ENCODE measurements at places on chromosomes 7 and 10. TPM values are rescaled to one million over a fixed set of nuclear protein-coding genes. Genes with fewer than 3 reads are reported as not detected.

DNA sequence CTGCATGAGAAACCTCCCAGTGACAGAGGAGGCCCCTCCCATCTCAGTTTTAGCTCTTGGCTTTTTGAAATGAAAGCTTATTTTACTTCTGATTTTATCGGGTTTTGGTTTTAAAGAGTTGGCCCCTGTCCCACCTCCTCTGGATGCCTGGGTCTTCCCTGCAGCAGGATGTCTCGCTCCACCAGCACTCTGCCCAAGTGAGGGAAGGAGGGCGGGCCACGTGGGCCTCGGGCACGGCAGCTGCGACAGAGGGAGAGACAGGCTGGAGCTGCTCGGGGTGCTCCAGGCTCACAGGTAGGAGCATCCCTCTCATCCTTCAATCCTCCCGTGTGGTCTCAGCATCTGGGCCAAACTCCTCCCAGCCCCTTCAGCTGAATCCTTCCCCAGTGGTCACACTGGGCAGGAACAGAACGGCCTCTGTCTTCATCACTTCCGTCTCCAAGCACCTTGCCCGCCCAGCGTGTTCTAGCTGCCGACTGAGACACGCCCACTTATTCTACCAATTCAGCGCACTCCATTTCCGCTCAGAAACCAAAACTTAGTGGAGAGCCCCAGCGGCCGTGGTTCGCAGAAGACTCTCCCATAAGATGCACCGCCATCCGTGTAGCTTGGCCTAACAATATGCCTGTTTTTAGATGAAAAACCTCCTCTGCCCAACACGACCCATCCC, 222.9 kb downstream of the GLRX3 start:
- no peaks in the 10 kb centered on the region for H3K4me1 ChIP-seq
- H3K4me3 ChIP-seq = no peak overlapping the region
- H3K36me3 ChIP-seq = no peaks in the 10 kb centered on the region
- no peak for DNase-seq
- H3K27me3 ChIP-seq = no peaks in the 10 kb centered on the region
- no peak overlapping the region for H3K27ac ChIP-seq

GRCh38 chr10:75754096-75754831, 322.8 kb downstream of the LRMDA start:
- DNase-seq = no peak
- peaks cover 4% of the 10 kb centered on the region for H3K27me3 ChIP-seq
- H3K4me3 ChIP-seq = no peak overlapping the region
- H3K4me1 ChIP-seq = no peaks in the 10 kb centered on the region
- no peaks in the 10 kb centered on the region for H3K36me3 ChIP-seq
- no peak overlapping the region for H3K27ac ChIP-seq

The PLPP4 gene
- not detected for total RNA-seq

DNA sequence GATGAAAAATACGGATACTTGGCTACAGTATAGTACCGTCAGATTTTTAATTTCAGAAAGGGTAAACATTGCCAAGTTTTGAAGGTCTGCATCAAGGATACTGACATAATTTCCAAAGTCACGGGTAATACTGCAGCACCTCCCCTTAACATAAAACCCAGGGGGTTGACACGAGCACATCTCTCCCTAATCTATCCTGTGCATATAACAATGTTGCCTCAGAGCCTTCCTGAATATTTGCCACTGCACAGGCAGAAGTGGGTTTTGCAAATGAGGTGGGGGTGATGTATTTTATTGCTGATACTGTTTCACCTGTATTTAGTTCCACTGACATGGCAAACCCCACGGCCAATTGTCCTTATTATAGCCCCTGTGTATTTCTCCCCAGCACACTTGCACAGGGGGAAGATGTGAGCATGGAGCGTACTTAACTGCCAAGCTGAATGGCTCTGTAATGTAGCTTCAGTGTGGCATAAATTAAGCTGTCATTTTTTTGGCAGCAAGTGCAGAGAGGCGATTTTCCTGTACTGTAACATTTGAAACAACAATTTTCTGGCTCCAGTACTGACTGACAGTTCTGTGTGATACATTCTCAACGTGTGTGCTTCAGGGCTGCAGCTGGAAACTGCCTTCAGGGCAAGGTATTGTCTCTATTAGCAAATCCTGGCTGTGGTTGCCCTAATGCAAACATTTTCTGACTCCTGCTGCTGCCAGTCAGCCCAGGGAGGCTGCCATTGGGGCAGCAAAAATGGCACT, 299.6 kb upstream of the SP4 start:
- H3K36me3 ChIP-seq = no peaks in the 10 kb centered on the region
- no peaks in the 10 kb centered on the region for H3K4me1 ChIP-seq
- no peak overlapping the region for H3K27ac ChIP-seq
- no peak overlapping the region for H3K4me3 ChIP-seq
- no peak for DNase-seq

GRCh38 chr10:114682121-114682520, 24.0 kb upstream of the ABLIM1 start:
- H3K4me1 ChIP-seq = no peaks in the 10 kb centered on the region
- no peaks in the 10 kb centered on the region for H3K36me3 ChIP-seq
- no peaks in the 10 kb centered on the region for H3K27me3 ChIP-seq
- no peak overlapping the region for H3K27ac ChIP-seq
- DNase-seq = no peak
- H3K4me3 ChIP-seq = no peak overlapping the region

The TSPAN12 gene
- total RNA-seq = not detected

The ZSWIM8 gene
- total RNA-seq = 87.3 TPM

DNA sequence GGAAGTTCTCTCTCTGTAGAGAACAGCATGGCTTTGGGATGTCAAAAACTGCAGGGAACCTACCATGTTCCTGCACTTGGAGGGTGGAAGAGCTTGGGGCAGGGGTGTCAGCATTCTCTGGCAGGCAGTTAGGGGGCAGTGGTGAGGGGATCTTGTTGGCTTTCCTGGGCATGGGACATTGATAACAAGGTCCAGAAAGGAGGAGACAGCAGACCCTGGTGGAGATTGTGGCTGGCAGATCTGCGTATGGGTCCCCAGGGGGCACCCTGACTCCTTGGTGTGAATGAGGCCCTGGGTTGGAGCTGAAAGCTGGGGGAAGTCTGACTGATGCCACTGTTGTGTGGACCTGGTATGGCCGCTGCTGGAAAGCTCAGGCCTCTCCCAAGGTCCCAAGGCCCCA, 22.9 kb upstream of the CAMK2B start:
- H3K27me3 ChIP-seq = peaks cover 42% of the 10 kb centered on the region
- H3K4me1 ChIP-seq = no peaks in the 10 kb centered on the region
- DNase-seq = peak; percentile 24
- H3K4me3 ChIP-seq = no peak overlapping the region
- no peaks in the 10 kb centered on the region for H3K36me3 ChIP-seq
- no peak overlapping the region for H3K27ac ChIP-seq

The AKR1C4 gene
- not detected for total RNA-seq

DNA sequence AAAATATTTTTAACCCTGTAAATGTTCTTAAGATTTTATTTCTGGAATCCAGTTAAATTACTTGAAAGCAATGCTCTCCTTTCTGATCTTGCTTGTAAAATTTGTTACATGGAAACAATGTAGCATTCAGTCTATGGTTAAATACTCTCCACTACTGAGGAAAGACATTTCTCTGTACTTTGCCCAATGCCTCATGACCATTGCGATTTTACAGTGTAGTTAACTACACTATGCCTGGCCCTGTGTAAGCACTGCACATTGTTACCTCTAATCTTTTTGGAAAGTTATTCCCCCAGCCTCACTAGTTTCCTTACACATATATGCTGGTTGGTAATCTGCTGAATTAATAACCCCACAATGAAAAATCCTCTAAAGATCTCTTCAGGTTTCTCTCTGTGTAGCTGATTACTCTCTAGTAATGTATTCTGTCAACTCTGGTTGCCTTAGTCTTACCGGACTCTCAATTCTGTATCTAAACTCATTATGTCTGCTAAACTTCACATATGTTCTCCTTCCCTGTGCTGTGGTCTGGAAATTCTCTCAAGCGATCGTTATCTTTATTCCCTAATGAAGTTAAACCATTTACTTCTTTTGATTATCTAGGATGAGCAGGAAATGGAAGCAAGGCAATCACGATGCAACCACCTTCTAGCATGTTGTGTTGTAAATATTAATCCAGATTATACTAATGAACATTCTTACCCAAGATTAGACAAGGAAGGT, 58.7 kb upstream of the TMEM106B start:
- no peaks in the 10 kb centered on the region for H3K4me1 ChIP-seq
- no peak for DNase-seq
- H3K27me3 ChIP-seq = peaks cover 7% of the 10 kb centered on the region
- no peak overlapping the region for H3K4me3 ChIP-seq

- H3K36me3 ChIP-seq = no peaks in the 10 kb centered on the region
- no peak overlapping the region for H3K27ac ChIP-seq
- H3K27me3 ChIP-seq = no peaks in the 10 kb centered on the region
- no peak for DNase-seq
- H3K4me3 ChIP-seq = no peak overlapping the region
- H3K4me1 ChIP-seq = peaks cover under 1% of the 10 kb centered on the region
Measured at GRCh38 chr7:151599401-151600227, 79.9 kb upstream of the RHEB start.

GRCh38 chr7:157815706-157816022, 478.9 kb downstream of the DNAJB6 start:
- no peaks in the 10 kb centered on the region for H3K36me3 ChIP-seq
- no peak overlapping the region for H3K27ac ChIP-seq
- no peak overlapping the region for H3K4me3 ChIP-seq
- no peaks in the 10 kb centered on the region for H3K27me3 ChIP-seq
- peaks cover 5% of the 10 kb centered on the region for H3K4me1 ChIP-seq

- peaks cover 2% of the 10 kb centered on the region for H3K4me1 ChIP-seq
- DNase-seq = no peak
- H3K27me3 ChIP-seq = no peaks in the 10 kb centered on the region
Measured at GRCh38 chr7:48786951-48787350, 137.4 kb upstream of the CDC14C start.

The GJD4 gene
- total RNA-seq = not detected

DNA sequence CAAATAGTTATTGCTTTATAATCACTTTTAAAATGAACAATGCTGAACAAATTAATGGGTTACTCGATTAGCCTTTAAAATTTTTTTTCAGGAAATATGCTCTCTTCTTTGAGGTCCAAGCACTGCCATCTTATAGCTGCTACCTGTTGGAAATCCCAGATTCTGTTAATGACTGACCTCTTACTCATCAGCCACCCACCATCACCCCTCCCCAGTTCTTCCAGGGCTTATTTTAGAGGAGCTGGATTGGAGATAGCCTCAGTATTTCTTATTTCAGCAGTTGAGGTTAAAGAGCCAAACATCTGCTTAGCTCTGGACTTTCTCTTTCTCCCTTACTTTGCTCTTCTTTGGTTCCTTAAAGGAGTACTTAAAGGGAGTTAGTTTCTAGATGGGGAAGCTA, 420.0 kb downstream of the EXOC4 start:
- no peak for DNase-seq
- no peaks in the 10 kb centered on the region for H3K36me3 ChIP-seq
- H3K27ac ChIP-seq = no peak overlapping the region
- H3K4me1 ChIP-seq = no peaks in the 10 kb centered on the region
- no peaks in the 10 kb centered on the region for H3K27me3 ChIP-seq

The SPDYE6 gene
- not detected for total RNA-seq

- peaks cover 62% of the 10 kb centered on the region for H3K4me1 ChIP-seq
- peaks cover 32% of the 10 kb centered on the region for H3K36me3 ChIP-seq
- H3K4me3 ChIP-seq = peak overlapping the region; percentile 98
- H3K27me3 ChIP-seq = no peaks in the 10 kb centered on the region
Measured at GRCh38 chr10:72275351-72276012, 1.8 kb downstream of the DDIT4 start.

Data from activated CD4-positive, alpha-beta T cell treated with anti-CD3 and anti-CD28 coated beads, Interleukin-2, amount 10 ng/mL, durations not matched to agents 7 days and 5 days (primary cell).